NCI-H187 (cell line): ENCODE measurements at places on chromosomes 6 and 20.

GRCh38 chr6:104969785-104970581 lies 13.1 kb downstream of the LIN28B start:
- no peak for DNase-seq

DNA sequence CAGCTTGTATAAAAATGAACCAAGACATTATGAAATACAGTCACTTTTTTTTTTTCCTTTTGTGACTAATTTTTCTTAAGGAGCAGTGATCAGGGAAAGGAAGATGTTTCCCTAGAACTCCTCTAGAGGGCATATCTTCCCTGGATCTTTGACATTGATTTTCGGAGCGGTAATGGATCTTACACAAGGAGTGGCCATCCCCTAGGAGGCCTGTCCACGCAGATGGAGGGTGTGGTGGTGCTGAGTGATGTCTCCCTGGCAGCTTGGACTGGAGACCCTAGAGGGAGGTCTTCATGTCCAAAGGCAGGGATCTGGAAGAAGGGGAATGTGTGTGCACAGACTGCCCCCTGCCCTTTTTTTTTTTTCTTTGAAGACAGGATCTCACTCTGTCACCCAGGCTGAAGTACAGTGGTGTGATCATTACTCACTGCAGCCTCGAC lies 7.0 kb upstream of the KIFC1 start:
- no peak for DNase-seq

DNA sequence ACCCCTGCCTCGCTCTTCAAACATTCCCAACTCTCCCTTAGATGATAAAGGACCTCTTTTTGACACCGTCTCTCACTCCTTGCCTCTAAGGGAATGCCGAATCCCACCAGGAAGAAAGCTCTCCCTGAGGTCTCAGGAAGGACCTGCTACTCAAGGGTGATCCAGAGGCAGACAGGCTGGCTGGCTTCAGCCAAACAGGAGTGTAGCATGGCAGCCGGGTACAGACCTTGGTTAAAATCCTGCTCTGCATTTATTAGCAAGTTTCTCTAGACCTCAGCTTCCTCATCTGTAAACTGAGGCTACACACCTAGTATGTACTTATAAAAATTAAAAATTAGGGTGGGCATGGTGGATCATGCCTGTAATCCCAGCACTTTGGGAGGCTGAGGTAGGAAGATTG lies 17.2 kb downstream of the MAP1LC3A start:
- no peak for DNase-seq

GRCh38 chr6:75504465-75505222 lies 11.0 kb upstream of the FILIP1 start:
- DNase-seq: no peak

DNA sequence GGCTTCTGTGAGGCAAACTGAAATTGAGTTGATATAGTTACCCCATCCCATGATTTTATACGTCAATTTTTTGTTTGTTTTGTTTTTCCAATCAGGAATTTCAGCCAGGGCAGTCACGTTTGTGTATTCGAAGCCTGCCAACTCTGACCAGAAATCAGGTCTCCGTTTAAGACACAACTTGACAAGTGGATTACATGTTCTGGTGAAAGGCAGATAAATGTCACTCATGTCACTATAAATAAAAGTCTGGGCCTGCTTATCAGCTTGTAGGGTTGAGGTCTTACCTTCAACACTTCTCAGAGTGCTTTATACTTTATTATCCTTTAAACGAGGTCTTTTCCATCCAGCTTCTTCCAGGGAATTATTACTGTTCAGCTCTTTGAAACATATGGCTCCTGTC lies 8.4 kb upstream of the XRN2 start:
- no peak for DNase-seq

GRCh38 chr6:119348748-119349360 lies 707 bp downstream of the MAN1A1 start:
- no peak for DNase-seq

DNA sequence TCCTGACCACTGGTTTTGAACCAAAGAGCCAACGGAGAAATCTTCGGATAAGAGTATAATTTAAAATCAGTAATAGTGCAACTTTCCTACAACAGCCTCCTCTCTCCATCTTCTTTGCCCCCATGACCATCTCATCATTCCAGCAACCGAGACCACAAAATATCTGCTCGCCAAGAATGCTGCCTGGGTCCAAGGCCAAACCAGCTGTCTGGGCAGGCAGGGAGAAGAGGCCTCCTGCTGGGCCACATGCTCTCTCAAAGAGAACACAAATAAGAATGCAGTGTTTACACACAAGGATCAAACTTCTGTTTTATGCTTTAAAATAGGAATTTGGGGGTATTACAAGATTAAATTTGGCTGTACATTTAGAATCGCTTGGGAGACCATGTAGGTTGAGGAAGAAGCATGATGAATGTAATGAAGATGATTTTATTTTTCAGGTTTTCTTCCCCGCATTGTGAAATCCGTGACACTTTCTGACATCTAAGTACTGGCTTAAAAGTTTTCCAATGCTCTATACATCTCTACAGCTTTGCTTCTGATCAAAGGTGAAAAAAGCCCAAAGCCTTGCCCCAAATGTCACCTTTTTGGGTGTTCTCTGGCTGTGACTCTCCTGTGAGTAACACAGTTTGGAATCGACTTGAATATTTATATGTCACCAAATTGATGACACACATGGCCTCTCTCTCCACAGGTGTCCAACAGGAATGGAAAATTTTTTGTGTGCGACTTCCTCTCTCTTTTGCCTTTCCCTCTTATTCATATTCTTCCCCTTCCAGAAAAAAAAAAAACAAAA lies 79.4 kb upstream of the PROKR2 start:
- DNase-seq: no peak

DNA sequence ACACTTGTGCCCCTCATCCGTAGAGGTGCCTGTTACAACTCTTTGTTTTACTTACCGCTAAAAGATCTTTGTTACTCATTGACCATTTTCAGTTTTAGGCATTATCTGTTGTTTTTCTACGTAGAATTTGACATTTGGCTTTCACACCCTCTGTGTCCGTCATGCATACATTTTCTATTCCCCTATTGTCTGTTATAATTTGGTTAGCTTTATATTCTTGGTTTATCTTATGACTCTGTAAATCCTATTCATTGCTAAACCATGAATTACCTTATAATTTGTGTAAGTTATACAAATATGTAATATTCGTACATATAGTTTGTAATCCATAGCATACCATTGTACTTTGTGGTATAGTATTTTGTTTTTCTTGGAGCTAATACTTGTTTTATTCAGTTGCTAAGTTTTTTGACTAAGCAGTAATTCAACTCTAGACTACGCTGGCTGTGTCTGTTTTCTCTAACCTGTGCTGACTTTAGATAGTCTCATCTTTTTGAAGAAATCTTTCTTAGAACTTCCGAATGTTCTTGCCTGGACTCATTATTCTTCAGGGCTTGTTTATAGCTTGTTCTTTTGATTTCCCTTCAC lies 21.8 kb downstream of the CDC5L start:
- no peak for DNase-seq

DNA sequence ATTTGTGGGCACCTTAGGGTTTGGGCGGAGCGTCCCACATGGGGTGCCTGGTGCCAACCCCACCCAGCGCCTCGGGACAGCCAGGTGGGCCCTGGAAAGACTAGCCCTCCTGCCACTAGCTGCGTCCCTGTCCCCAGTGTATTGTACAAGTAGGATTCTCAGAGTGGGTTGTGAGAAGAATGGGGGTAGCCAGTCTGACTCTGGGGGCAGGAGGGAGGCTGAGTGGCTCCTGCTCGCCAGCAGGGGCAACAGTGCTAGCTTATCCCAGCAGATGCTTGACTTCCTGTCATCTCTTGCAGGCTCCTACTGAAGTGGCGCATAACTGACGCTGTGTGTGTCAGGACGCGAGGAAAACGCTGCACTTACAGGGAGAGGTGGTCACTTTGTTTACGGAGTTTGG lies 9.3 kb downstream of the PSMA7 start:
- DNase-seq: no peak

- no peak for DNase-seq
Measured at GRCh38 chr6:3489027-3489757, 32.3 kb upstream of the SLC22A23 start.
